ENCODE measurements at places on chromosomes 1 and 21.

GRCh38 chr1:205042911-205043806 is at the start of gene CNTN2:
Gene CNTN2, plus strand, starts transcription at chr1:205043212. Its CDS starts 9,974 bp downstream, at chr1:205053186.
- DNase-seq, result no peak

GRCh38 chr1:172638885-172639831 is 19.7 kb upstream of the FASLG start:
- DNase-seq, result peak; percentile 76

DNA sequence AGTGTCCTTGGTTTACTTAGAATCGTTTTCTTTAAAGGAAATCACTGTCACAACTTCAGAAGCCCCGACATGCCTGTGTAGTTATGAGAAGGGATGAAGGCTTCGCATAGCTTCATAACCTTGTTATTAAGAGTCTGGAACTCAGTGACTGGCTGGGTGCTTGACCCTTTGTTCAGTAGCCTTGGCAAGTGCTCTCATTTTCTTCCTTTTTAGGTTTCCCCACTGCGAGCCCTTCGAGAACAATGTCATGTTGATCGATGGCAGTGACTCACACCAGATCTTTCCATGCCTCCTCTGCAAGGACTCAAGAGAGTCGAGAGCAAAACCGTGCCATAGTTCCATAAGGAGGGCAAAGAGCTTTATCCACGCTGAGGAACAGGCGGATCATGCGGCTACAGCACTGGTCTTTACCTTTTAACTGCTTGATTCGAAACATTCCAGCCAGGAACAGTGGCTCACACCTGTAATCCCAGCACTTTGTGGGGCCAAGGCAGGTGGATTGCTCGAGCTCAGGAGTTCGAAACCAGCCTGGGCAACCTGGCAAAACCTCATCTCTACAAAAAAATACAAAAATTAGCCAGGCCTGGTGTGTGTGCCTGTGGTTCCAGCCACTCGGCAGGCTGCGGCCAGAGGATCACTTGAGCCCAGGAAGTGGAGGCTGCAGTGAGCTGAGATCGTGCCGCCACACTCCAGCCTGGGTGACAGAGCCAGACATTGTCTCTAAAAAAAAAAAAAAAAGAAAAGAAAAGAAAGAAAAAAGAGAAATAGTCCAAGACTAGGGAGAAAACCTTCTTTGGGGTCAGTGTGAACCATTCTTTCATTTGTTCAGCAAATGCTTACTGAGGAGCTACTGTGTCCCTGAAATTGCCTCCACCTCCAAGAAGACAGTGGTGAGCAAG is 95.4 kb upstream of the ERRFI1 start:
- DNase-seq, result no peak

DNA sequence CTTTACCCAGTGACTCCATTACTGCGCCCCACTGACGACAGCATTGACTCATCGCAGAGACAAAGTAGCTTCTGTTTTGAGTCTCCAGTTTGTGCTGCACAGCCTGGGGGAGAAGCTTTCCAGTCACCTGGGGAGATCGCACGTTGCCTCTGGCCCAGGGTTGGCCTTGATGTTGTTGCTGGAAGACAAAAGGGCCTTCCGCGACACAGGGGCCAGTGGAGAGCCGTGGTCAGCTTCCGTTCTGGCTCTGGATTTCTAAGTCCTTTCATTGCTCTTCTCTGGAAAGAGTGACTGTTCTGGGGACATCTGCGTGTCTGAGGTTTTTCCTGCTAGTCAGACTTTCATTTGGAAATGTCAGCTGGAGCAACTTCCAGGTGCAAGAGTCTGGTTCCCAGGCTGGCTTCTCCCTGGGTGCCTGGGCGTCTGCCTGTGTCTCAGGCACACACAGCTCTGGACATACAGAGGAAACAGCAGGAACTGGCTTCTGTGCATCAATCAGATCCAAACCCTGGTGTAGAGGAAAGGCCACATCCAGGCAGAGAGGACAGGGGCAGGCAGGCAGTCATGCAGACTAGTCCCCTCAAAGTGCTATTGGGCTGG is 257.0 kb downstream of the SIPA1L2 start:
- DNase-seq, result no peak

GRCh38 chr1:66265268-66265667 is 268.7 kb upstream of the SGIP1 start:
- no peak for DNase-seq

DNA sequence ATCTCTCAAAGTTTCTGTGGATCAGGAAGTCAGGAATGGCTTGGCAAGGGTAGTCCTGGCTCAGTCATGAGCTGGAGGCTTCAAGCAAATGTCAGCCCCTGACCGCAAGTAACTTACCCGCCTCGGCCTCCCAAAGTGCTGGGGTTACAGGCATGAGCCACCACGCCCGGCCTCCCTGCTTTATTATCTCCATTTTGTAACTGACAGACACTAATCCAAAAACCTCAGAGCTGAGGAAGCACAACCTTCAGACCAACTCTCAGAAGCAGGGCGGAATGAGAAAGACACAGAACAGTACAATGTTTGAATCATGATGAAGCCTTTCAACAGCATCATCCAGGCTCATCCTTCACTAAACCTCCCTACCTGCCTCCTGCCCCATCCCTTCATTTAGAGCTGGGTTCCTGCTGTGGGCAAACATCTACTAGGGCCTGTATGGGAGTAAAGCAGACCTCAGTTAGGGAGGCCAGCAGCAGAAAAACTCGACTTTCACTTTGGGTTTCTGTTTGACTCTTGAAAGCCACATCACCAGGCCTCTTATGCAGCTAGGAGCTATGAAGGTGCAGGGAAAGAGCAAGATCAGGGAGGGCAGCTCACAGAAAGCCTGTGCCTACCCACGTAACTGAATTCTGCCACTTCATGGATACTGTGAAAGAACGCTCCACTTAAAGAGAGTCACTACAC is 84.4 kb upstream of the RAB4A start:
- DNase-seq, result no peak

DNA sequence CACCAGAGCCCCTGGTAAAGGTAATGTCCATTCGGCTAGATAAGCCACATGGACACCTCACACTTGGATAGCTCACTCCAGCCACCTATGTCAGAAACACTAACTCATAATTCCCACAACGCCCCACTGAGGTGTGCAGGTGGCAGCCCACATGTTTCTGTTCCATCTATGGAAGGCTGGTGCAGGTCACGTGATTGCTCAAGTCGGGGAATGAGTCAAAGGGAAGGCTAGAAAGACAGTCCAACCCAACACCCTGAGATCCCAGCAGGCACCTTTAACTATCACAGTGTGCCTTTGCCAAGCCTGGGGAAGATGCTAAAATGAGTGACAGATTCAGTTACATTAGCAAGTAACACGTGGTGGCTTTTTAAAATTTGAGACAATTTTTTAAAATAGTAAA is 45.3 kb upstream of the KCNE1 start:
- DNase-seq, result no peak

DNA sequence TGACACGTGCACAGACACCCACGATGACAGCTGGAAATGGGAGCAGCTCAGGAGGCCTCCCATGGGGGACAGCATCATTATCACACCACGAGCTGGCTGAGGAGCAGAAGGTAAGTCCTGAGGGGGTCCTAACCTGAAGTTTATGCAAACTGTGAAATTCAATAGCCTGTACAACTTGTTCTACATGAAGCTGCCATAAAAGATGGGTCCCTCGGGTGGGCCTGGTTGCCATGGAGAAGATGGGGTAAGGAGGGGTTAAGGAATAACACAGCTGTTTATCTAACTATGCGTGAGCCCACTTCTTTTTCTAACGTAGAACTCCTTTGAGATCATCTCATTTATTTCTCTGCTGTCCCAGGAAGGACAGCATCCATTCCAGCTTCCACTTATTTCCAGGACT is 163.4 kb upstream of the CD34 start:
- no peak for DNase-seq

DNA sequence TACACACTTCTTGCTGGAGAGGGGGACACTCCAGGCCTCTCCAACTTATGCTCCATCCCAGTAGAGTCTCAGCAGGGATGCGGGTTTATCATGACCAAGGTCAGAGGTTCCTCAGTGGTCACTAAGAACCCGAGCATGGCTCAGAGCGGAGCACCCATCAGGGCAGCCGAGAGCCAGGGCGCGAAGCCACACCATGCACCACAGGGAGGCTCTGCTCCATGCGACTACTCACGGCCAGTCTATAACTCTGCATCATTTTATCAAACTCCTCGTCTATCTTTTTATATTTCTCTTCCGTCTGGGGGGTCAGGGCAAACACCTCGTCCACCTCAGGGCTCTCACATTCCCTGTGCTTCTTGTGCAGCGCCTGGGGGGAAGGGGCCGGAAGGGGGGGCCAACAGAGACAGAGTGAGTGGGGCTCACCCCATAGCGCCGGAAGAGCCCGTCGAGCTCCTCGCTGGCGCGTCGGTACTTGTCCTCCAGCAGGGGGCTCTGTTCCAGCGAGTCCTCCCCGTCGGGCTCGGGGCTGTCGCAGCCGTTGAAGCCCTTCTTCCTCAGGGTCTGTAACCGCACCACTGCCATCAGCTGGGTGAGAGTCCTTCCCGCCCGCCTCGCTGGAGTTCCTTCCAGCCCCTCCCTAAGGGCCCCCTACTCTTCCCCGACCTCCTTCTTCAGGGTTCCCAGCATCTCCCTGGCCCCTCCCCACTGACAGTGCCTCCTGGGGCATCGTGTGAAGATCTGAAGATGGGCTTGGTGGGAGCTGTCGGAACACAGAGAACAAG is 20.0 kb downstream of the MEF2D start:
- DNase-seq, result peak; percentile 80

DNA sequence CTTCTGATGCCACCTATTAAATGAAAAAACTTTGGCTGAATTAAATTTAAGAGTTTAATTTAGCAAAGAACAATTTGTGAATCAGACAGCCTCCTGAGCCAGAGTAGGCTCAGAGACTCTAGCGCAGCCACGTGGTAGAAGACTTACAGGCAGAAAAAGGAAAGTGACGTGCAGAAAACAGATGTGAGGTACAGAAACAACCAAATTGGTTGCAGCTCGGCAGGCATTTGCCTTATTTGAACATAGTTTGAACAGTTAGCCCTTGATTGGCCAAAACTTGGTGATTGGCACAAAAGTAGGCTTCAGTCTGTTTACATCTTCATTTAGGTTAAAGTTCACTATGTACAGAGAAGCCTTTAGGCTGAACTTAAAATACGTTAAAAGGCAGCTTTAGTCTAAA is 22.9 kb downstream of the TCP10L start:
- no peak for DNase-seq

- peak; percentile 48 for DNase-seq
Measured at GRCh38 chr1:109793486-109794318, 30.0 kb upstream of the EPS8L3 start.

- DNase-seq, result no peak
Measured at GRCh38 chr1:43830802-43831201, 102.8 kb upstream of the ARTN start.

- no peak for DNase-seq
Measured at GRCh38 chr1:245205396-245205795, 50.6 kb downstream of the KIF26B start.

GRCh38 chr21:33883118-33883517 is 32.5 kb downstream of the ATP5PO start:
- no peak for DNase-seq

GRCh38 chr21:33355355-33355754 is 30.6 kb downstream of the IFNAR1 start:
- no peak for DNase-seq

GRCh38 chr1:111480674-111481073 is 6.9 kb downstream of the C1orf162 start:
- DNase-seq, result no peak

DNA sequence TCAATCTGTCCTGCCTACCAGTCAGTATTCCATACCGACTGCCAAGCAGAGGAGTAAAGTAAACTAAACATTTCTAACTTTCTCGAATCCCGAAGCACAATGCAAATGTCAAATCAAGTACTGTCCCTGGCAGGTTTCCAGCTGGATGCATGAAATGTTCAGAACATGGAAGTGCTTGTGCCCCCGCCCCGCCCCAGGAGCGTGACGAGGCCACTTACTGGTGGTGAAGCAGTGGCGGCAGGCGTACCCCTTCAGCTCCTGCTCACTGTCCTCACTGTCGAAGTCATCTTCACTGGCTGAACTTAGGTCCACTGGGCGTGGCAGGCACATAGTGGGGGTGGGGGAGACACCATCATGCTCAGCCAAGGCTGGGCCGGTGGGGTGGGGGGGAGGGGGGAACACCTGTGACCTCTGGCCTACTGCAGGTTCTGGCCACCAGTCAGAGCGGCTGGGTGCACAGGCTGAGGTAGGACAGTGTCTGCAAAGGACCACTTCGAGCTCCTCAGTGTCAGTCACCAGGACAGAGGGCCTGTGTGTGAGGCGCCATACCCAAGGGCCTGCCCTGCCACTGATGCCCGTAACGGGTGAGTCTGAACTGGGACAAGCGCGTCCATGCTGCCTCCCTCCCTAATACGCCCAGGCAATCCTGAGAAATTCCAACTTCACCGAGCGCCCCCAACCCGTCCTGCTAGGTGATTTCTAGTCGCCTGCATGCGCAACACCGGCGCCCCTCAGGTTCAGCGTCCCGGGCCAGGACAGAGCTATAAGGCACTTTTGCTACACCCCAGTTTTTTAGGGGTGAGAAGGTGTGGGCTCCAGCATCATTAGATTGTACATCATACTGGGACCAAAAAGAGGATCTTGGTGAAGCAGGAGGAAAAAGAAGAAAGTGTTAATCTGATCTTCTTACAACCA is 46.9 kb downstream of the SLC45A1 start:
- DNase-seq, result no peak

GRCh38 chr1:117810553-117810952 is 118.9 kb downstream of the GDAP2 start:
- no peak for DNase-seq

DNA sequence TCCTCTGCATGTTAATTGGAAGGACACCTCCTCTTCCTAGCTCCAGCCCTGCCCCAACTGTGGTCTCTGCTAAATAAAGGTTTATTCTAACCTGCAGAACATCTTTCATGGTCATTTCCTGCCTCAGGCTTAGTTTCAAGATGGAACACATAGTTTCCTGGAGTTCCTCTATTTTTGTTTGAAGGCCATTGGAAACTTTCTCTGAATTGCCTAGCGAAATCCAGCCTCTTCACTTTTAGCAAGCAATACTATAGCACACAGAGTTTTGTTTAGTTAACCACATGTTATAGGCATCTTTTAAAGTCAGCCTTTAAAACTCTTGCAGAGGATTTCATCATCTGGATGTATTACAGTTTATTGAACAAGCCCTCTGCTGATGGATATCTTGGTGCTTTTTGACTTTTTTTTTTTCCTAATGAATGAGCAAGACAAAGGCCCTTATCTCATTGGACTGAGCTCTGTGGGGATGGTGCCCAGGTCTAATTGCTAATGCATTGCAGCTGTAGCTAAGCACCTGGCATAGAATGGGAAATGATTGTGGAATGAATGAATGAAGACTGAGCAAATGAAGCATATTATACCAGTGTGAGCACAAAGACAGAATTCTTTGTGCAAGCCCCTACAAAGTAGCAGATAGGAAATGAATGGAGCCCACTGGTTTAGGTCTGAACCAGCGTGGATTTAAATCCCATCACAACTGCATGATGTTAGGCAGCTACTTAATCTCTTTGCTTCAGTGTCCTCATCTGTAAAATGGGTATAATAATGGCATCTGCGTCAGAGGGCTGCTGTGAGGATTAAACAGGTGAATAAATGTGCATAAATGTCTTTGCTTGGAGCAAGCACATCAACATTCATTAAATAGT is 641 bp upstream of the CFAP107 start:
- DNase-seq, result no peak

GRCh38 chr1:62361431-62361830 is 42.2 kb upstream of the KANK4 start:
- no peak for DNase-seq

Measured in activated CD4-positive, alpha-beta T cell treated with anti-CD3 and anti-CD28 coated beads for 4 hours (primary cell).